ENCODE measurements at places on chromosomes 4 and X.

GRCh38 chr4:111802191-111802590 is 343.1 kb upstream of the FAM241A start:
- no peak for DNase-seq

DNA sequence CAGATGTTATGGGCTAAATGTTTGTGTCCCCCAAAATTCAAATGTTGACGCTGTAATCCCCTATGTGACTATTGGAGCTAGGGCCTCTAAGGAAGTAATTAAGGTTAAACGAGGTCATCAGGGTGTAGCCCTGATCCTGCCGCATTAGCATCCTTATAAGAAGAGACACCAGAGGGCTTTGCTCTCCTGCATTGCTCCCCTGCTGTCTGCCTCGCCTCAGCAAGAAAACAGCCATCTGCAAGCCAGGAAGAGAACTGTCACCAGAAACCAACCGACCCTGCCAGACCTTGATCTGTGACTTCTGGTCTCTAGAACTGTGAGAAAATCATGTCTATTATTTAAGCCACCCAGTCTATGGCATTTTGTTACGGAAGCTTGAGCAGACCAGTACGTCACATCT is 331.9 kb downstream of the DCTD start:
- no peak for DNase-seq

- peak; percentile 83 for DNase-seq
Observed at GRCh38 chrX:101051549-101052302, at the start of gene TRMT2B. Gene TRMT2B (minus strand): TSS chrX:101052111. CDS start chrX:101042289, 9,822 bp downstream.

DNA sequence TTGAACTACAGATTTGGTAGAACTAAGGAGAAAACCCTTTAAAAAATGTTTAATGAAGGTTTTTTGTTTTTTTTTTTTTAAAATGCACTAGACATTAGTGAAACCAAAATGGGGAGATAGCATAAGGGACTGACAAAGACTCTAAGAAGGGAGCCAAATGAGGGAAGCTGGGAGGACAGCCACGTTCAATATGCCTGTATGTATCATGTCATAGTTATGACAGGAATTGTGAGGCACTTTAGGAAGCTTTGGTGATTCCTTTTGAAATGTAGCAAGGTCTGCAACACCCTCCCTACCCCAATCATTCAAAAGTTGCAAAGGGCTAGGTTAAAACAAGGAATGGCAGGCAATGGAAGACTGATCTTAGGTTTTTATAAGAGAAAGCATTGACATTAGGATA is 526.0 kb downstream of the TLL1 start:
- DNase-seq = no peak

- no peak for DNase-seq
Observed at GRCh38 chr4:2138846-2139500, 79.8 kb downstream of the NAT8L start.

GRCh38 chr4:141540643-141541042 is 95.7 kb upstream of the IL15 start:
- DNase-seq = no peak

GRCh38 chrX:57595381-57595811 is 3.6 kb downstream of the ZXDB start:
- DNase-seq = peak; percentile 27
